ENCODE measurements at places on chromosomes 11 and 22. TPM values are rescaled to one million over a fixed set of nuclear protein-coding genes. Genes with fewer than 3 reads are reported as not detected.
A peak's percentile ranks its signal among the peaks of the same experiment; 100 is the strongest.

DNA sequence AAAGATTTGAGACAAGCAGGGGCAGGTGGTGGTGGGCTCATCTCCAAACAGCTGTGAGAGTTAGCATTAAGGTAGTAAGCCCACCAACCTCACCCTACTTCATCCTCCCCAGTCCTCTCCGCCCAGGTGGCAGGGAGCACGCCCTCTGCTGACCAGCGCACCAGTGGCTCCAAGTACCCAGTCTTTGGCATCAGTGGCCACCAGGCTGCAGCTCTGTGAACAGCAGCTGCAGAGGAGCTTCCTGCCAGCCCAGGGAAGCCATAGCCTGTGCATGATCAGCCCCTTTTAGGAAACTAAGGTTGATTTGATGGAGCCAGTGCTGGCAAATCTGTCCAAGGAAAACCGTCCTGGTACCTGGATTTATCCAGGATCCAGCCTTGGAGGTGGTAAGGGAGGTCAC lies 21.7 kb downstream of the CAVIN3 start:
- DNase-seq, result no peak
- no peaks in the 10 kb centered on the region for H3K36me3 ChIP-seq

DNA sequence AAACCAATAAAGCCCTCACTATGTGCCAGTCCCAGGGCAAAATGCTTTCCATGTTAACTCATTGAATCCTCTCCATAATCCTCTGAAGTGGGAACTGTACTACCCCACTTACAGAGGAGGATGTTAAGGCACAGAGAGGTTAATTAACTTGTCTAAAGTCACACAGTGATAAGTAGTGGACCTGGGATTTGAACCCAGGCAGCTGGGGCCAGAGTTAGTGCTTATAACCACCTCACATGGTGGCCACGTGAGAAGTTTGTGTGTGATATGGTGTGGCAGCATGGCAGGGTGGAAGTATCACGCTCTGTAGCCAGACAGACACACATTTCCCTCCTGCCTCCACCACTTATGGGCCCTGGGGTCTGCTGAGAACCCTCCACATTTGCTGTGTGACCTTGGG lies 16.5 kb downstream of the PARVG start:
- H3K36me3 ChIP-seq, result no peaks in the 10 kb centered on the region
- no peak overlapping the region for H3K4me3 ChIP-seq
- peaks cover 12% of the 10 kb centered on the region for H3K27me3 ChIP-seq
- H3K27ac ChIP-seq, result no peak overlapping the region
- H3K4me1 ChIP-seq, result peaks cover 6% of the 10 kb centered on the region

DNA sequence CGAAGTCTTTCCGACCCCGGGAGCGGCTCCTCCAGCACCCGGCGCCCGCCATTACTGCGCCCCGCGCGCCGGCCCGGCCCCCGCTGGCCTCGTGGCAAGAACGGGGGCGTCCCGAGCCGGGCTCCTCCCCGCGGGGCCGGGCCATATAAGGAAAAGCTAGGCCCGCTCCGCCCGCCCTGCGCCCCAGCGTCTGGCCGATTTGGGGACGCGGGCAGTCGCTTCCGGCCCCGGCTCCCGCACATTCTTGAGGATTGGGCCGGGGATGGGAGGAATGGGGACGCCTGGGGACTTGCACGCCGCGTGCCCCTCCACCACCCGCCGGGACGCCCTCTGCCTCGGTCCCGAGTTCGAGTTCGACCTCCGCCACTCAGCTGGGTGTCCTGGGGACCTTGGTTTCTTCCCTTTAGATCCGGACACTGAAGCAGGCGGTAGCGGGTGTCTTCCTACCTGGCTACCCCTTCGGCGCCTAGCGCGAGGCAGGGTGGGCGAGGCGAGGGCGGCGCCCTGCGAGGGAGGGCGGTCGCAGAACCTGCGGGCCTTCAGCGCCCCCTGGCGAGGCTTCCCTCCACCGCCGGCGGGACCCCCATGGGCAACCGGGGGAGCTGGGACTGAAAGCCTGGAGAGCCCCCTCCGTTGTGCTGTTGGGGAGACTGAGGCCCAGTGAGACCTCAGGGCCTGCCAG lies 3.8 kb downstream of the SMTN start:
- peak overlapping the region; percentile 74 for H3K27ac ChIP-seq
- DNase-seq, result peak; percentile 64
- peak overlapping the region; percentile 82 for H3K4me3 ChIP-seq
- H3K36me3 ChIP-seq, result peaks cover 22% of the 10 kb centered on the region
- H3K27me3 ChIP-seq, result no peaks in the 10 kb centered on the region

DNA sequence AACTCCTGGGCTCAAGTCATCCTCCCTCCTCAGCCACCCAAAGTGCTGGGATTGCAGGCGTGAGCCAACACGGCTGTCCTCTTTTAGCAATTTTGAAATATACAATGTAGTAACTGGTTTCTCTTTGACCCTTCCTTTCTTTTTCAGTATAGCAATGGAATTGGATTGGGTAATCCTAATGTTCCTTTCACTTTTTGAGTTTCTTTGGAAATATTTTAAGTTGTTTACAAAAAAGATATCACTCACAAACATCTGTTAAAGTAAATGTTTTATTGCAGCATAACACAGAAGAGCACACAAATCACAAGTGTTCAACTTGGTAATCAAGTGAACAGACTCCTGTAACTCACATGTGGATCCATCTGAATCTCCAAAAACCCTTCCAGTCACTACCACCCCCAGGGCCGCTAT lies 44.6 kb upstream of the EP300 start:
- H3K27ac ChIP-seq, result no peak overlapping the region
- H3K27me3 ChIP-seq, result no peaks in the 10 kb centered on the region
- H3K4me3 ChIP-seq, result no peak overlapping the region
- no peaks in the 10 kb centered on the region for H3K36me3 ChIP-seq

DNA sequence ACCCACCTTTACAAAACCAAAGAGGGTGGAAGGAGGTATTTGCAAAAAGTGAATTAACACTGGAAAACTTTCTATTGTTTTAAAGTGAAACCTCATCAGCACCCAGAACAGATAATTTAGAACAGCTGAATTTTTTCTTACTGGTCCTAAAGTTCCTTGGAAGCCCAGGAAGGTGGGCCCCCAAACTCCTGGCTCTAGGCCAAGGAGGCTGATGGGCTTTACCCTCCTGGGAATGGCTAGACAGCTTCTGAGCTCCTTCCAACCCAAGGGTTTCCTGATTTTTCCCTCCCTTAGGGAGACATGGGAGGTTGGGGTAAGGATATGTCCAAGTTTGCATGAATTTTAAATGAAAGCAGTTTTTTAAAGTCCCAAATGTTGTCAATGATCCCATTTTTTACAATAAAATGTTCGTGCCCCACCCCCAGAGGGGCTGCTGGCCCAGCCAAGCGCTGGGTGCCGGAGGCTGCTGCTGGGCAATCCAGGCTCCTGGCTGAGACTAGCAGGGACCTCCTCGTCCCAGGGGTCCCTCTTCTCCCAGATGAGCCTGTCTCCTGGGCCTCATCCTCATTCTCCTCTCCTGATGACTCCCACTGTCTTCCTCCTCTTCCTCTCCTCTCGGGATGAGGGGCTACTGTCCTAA lies 28.4 kb downstream of the RELT start:
- no peak overlapping the region for H3K4me3 ChIP-seq
- no peaks in the 10 kb centered on the region for H3K27me3 ChIP-seq
- DNase-seq, result no peak
- H3K36me3 ChIP-seq, result no peaks in the 10 kb centered on the region
- peaks cover 6% of the 10 kb centered on the region for H3K4me1 ChIP-seq
- no peak overlapping the region for H3K27ac ChIP-seq

GRCh38 chr22:19713650-19714311 lies 522 bp upstream of the SEPTIN5 start:
- H3K27ac ChIP-seq, result no peak overlapping the region
- H3K27me3 ChIP-seq, result no peaks in the 10 kb centered on the region
- no peak for DNase-seq
- H3K36me3 ChIP-seq, result no peaks in the 10 kb centered on the region

GRCh38 chr11:66334605-66335442 lies 1.4 kb downstream of the RIN1 start:
- peak overlapping the region; percentile 74 for H3K4me3 ChIP-seq
- peaks cover 47% of the 10 kb centered on the region for H3K4me1 ChIP-seq

CRYAB gene
- total RNA-seq, result 4.1 TPM

Data from astrocyte (in vitro differentiated cells and primary cell).